ENCODE measurements at places on chromosomes 5 and 9.

GRCh38 chr9:122314165-122314564 is 49.5 kb downstream of the MRRF start:
- DNase-seq: no peak

- no peak for DNase-seq
These were observed 46.5 kb upstream of the CEMIP2 start for GRCh38 chr9:71814815-71815214.

DNA sequence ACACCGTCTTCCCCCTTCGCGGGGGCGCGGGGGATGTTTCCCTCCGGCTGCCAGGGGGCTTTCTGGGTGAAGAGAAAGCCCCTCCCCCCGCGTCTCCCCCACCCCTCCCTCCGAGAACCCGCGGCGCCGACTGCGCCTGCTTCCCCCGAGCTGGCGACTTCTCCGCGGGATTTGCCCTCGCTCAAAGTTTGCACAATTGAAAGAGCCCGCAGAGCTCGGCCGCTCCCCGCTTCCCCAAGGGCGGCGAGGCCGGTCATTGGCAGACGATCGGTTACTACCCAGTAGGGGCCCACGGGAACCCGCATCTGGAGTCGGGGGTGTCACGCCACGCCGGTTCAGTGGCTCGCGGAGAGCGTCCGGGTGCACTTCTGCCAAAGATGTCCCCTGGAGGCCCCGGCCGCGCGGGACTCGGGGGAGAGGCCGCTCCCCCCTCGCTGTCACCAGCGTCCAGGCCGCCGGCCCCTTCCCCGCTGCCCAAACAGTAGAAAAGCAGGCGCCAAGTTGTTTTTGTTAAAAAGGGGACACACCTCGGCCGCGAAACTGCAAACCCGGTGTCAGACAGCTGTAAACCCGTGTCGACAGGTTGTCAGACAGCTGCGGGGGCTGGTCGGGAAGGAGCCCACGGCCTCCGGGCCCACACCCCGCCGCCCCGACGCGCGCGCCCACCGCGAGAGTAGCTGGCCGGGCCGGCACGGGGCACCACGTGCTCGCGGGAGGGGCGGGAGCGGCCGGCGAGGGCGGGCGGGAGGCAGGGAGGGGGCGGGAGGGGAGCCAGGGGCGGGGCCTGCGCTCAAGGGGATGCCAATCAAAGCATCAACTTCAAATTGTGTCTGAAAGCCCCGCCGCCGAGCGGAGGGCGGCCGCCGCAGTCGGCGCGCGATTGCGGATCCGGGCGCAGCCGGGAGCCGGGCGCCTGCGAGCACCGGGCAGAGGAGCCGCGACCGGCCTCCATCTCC is at the start of gene IRX1:
Gene IRX1 (plus strand): TSS at position 827 of the 956 bp plus-strand sequence. CDS start 274 bp downstream, outside the sequence.
- DNase-seq: no peak

DNA sequence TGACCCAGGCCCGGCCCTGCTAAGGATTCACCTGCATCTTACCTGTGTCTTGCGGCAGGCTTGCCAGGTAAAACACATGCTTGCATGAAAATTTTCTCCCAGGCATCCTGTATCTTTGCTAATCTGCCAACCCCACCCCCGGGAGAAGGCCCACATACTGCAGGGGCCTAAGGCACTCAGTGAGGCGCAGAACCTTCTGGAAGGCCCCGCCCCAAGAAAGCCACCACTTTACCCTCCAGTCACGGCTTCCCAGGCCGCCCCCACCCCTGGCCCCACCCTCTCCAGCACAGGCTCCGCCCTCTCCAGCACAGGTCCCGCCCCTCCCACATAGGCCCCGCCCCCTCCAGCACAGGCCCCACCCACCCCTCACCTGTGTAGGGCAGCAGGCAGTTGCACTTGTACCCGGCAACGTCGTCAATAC is 29.8 kb upstream of the SEC16A start:
- no peak for DNase-seq

GRCh38 chr5:17157294-17157693 is 60.1 kb upstream of the BASP1 start:
- DNase-seq: no peak

- no peak for DNase-seq
These were observed 45.9 kb upstream of the TRMT10B start for GRCh38 chr9:37707748-37708147.

DNA sequence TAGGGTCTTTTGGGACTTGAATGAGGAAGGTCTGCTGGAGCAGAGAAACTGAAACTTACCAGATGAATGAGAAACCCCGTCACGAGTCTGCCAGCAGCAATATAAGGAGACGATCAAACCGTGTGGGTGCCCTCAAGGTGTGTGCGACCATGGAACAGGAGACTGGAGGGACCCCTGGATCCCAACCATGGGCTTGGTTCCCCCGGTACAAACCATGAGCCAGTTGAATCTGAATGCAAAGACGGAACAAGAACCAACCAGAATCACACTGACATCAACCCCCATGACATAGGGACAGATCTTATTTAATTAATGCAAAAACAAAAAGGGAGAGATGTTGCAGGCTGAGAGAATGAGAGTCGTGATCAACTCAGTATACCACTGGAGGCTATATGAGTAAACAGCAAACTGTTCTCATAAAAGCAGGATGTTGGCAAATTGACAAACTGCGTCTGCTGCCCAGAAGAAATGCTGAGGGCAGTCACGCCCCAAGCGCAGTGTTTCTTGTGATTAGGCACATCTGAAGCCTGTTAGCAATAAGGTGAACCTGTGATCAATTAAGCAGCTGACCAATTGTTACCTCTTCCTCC is 475.5 kb upstream of the ACO1 start:
- DNase-seq: peak; percentile 25

DNA sequence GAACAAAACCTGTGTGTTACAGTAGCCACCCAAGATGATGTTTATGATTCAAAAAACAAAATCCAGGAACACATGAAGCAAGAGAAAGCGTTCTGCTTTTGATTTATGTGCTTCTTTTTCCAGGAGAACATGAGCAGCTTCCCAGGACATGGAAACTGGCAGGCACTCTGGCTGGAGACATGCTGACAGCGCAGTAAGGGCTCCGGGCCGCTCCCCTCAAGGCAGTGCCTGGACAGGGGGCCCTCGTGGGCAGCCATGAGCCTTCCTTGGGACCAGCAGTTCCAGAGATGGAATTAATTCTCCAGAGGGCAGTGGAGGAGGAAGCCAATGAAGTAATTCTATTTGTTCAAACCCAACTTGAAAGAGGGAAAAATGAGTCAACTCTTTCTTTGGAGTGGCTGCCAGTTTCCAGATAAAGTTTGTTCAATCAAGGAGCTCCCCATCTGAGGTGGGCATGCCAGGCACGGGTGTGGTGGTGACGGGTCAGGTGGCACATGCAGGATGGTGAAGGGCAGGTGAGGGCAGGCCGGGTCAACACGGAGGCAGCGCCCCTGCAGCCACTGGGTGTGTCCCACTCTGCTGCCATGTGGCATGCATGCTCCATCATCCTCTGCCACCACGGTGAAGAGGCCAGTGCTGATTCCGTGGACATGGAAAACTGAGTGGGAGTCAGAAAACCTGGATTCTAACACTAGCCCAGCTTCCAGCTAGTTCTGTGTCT is 83.8 kb downstream of the OTULIN start:
- no peak for DNase-seq

GRCh38 chr9:4009006-4009511 is 290.8 kb downstream of the GLIS3 start:
- DNase-seq: no peak

DNA sequence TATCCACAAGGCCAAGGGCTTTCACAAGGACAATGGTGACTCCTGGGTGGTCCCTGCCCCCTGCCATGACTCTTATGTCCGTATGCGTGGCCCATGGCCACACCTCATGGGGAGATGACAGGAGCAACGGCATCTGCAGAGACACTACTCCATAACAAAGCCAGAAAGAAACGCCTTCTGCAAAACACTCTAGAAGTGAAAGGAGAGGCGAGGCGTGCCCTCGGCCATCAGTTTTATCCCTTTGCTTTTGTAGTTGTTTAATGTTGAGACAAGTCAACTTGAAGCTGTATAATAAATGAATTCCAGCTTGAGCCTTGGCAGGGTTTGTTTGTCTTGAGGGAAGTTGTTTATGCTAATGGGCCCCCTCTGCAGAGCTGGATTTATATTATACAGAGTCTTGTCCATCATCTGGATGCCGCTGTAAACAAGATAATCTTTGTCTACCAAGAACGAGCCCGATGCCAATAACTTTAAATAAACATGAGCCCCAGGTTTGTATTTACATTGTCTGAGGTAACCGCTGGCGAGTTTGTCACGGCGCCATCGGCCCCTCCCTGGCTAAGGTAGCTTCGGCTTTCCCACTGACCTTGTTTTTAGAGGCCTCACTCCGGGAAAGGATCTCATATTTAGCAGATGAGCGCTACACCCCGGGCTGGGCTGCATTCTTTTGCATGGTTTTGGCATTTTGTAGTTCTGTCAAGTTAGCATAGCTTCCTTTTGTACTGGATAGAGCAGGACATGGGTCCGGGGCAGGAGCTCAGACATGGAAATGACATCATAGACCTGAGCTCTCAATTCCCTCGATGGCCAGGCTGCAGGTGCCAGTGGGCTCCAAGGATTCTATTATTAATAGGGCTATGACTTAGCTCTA is 165.3 kb downstream of the ERCC6L2 start:
- peak; percentile 51 for DNase-seq

- no peak for DNase-seq
These were observed 322 bp upstream of the SH3GL2 start for GRCh38 chr9:17578577-17578910.

DNA sequence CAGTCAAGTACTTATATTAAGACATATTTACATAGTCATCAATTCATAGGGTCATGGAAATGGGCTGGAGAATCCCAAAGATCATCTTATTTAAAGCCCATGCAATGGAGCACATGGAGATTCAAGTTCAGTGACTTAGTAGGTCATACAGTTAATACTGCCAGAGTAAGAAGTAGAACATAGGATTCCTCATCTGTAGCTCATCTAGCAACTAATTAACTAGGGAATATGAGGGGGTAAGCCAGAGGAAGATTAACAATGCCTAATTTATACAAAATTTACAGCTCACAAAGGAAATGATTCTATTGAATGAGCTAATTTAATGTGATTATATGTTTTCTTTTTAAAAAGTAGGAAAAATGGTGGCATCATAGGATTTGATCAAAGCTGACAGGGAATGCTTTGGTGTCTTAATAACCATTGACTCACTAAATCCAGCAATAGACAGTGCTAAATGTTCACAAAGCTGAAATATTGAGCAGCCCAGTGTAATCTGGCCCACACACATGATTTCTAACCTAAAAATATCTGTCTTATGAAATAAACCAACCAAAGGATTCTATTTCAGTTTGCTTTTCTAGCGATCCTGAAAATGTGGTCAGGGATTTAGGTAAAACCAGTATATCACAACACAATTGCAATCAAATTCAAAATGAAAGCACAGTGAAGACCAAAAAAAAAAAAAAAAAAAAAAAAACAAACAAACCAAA is 53.3 kb downstream of the PRDM6 start:
- no peak for DNase-seq

GRCh38 chr5:148393390-148393741 is 9.6 kb downstream of the FBXO38 start:
- DNase-seq: peak; percentile 94

GRCh38 chr9:33106827-33107621 is 30.6 kb upstream of the SMU1 start:
- DNase-seq: no peak

- peak; percentile 20 for DNase-seq
These were observed 26.7 kb downstream of the BDP1 start for GRCh38 chr5:71482132-71482531.

DNA sequence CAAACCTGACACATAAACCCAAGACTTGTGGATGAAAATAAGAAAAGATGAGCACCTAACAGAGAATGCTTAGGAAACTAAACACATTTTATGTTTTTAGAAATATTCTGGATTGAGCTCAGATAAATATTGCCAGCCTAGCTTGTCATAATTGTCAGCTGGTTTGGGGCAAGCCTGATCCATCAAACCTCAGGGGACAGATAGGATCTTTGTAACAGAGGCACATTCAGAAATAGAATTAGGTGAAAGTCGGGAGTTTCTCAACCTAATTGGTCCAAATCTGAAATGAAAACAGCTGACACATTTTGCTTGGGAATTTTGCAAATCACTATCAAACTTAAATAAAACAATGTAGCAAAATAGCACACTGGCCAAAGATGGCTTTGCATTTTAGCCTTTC is 503.7 kb downstream of the ANXA1 start:
- no peak for DNase-seq

GRCh38 chr5:34891981-34892380 is 23.3 kb downstream of the RAD1 start:
- no peak for DNase-seq

- DNase-seq: peak; percentile 38
These were observed 803.8 kb upstream of the ZNF608 start for GRCh38 chr5:125550274-125550673.

DNA sequence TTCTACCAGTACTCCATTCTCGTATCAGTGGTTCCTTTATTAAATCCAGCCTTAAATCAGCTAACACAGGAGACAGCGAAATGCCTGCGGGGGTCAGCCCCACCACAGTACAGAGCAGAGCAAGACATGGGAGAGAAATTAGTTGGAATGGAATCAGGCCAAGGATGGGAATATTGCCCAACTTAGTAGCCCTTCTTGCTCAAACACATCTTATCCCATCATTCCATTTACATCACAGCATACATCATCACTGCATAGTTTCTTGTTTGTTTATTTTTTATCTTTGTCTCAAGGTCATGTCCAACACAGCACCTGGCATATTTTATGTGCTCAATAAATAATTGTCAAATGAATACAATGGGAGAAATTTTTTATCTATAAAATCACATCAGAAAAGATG is 34.3 kb upstream of the DAB2 start:
- no peak for DNase-seq

DNA sequence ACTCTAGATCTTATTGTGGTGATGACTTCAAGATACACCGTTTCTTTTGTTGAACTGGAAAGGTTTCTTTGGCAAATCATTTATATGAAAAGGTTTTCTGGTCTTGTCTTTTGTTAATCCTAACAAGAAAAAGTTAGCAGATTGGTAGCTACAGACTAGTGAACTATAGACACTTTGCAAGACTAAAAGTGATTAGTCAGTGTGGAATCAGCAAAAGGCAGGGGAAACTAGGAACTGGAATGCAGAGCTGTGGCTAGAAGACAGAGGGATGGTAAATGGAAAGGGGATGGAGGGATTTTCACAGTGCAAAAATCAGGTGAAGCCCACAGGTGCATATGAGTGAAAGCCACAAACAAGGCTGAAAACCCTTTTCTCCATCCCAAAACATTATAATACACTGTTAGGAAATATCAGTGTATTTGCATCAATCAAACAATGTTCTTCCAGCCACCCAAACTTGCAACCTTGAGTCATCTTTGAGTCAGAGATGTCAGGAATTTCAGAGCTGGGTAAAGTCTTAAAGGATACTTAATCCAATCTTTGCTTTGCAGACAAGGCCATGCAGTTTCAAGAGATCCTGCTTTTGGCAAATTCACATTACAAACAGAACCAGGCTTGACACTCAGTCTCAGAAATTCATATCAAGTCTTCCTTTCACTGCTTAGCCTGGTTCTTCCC is 52.7 kb downstream of the PLK2 start:
- DNase-seq: no peak

Data from NCI-H2081 (cell line).